SW 1271 (cell line): ENCODE measurements at places on chromosomes 5 and 9.

- DNase-seq: peak; percentile 68
Measured at GRCh38 chr9:112050544-112051475, 124.3 kb downstream of the SUSD1 start.

GRCh38 chr5:157611571-157612476, 36.2 kb upstream of the ADAM19 start:
- DNase-seq: no peak

- DNase-seq: no peak
Measured at GRCh38 chr5:41143131-41143901, 70.0 kb downstream of the C6 start.

- DNase-seq: no peak
Measured at GRCh38 chr9:76218886-76219445, 175.3 kb downstream of the RFK start.

DNA sequence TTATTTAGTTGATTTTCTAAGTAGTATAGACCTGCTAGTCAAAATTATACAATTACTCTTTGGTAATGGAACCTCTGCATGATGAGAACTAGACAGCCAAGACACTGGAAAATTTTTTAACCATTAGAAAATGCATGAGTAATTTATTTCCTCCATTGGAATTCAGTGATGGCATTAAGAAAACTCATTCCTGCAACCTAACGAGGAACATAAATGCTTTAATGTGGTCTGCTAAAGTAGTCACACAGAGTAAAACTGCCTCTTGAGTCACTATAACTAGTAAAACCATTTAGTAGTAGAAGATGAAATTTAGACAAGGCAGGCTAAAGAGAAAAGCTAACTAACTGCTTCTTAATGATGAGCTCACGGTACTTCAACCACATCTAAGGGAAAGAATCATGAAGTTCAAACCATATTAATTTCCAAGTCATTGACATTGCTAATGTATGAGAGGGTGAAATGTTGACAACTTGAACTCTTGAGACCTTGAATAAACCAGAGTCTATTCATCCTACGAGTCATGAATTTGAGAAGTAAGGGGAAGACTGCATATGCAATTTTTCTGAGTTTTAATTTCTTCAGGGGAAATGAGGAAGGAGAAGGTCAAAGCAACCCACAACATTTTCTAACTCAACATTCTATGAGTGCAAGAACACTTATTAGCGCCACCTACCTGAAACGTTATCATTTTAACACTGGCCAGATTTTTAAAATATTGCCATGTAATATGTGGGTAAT, 74.4 kb downstream of the GLIS3 start:
- no peak for DNase-seq

DNA sequence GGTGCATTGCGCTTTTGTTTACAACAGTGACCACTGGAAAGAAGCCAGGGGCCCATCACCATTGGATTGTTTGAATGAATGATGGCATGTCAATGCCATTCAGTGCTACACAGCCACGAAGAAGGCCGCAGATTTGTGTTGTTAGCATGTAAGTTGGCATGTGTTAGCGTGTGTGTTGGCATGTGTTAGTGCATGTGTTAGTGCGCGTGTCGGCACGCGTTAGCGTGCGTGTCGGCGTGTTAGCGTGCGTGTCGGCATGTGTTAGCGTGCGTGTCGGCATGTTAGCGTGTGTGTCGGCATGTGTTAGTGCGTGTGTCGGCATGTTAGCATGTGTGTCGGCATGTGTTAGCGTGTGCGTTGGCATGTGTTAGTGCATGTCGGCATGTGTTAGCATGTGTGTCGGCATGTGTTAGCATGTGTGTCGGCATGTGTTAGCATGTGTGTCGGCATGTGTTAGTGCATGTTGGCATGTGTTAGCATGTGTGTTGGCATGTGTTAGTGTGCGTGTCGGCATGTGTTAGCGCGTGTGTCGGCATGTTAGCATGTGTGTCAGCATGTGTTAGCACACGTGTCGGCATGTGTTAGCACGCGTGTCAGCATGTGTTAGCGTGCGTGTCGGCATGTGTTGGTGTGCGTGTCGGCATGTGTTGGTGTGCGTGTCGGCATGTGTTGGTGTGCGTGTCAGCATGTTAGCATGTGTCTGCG, 15.3 kb upstream of the ANKRD33B start:
- DNase-seq: no peak

- no peak for DNase-seq
Measured at GRCh38 chr9:98793031-98793430, 3.3 kb downstream of the ANKS6 start.

GRCh38 chr5:172548981-172549687, 91.9 kb upstream of the NEURL1B start:
- DNase-seq: no peak

DNA sequence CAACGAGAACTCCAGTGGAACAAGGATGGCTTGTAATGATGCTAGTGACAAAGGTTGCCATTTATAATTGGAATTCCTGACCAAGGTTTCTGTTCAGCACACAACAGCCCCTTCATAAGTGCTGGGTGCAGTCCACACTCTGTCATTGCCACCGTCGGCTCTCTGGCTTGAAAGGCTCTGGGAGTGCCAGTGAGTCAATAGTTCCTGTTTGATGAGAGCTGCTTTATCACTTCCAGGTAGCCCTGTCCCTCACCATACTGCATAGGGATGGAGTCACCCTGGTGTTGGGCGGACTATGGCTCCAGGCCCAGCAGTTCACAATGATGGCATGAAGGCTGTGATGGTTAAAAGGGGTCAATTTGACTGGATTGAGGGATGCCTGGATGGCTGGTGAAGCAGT, 34.6 kb upstream of the SEMA4D start:
- DNase-seq: no peak

DNA sequence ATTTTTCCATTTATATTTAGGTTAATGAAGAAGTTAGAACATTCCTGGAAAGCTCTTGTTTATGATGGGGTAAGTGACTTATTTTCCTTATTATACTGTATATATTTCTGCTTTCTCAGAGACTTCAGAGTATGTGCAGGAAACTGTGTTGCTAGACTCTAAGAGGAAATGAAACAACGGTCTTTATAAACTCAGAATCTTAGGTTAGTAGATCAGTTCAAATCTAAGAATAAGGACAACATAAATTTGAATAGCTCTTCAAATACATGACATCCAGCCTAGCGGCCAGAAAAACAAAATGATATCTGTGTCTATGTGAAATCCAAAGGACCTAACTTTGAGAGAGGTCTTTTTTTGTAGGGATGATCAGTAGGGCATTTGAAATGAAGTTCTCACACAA, 94.3 kb downstream of the PRKACG start:
- DNase-seq: no peak

DNA sequence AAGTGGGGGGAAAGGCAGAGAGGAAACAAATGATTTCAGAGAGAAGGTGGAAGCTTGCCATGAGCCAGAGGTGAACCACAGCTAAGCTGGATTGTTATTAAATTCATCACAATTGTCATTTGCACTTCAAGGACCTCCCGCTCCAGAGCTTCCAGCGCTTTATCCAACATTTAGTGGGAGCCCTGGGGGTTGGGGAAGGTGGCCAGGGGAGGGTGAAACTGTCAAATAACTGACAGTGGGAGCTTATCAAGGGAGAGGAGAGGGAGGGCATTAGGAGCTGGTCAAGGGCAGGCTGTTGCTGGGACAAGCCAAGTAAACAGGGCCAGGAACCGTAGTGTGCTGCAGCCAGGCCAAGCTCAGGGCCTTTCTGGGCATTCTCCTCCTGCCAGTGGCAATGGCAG, 71.5 kb downstream of the SIL1 start:
- no peak for DNase-seq

DNA sequence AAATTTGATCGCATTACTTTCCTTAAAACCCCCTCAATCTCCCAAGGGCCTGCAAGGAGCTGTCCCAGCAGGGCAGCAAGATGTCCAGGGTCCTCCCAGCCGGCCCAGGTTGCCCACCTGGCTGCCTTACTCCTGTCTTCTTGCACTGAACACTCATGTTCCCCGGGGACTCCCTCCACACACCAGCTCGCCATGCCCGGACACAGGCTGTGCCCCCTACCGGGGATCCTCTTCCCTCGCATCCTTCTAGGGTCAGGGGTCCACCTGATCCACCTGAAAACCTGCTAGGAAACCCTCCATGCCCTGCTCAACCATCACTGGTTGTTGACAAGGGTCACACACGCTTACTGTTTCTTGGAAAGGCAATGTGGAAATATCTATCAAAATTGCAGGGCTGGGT, 172.0 kb upstream of the MSX2 start:
- no peak for DNase-seq
